ENCODE measurements at places on chromosomes 12 and 14.
A peak's percentile ranks its signal among the peaks of the same experiment; 100 is the strongest.

DNA sequence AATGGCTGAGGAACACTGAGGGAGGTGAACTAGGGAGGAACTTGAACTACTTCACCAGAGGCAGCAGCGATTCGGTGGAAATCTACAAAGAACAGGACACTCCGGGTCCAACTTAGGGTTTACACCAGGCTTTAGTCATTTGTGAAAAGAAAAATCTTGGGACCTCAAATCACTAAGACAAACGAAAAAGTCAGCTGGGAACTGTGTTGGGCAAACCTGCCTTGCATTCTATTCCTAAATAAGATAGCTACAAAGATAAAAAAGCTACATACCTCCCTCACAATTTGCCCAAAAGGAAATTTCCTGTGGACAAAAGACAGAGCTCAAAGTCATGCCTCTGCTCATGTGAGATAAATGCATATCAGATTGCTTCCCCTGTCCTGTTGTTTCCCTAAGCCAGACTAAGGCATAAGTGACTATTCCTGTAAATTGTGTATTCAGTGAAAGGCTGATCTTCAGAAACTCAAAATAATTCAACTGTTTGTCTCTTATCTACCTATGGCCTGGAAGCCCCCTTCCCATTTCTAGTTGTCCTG is 106.6 kb downstream of the APAF1 start:
- no peak for DNase-seq

GRCh38 chr14:92970271-92970670 is 47.3 kb downstream of the CHGA start:
- DNase-seq = no peak

DNA sequence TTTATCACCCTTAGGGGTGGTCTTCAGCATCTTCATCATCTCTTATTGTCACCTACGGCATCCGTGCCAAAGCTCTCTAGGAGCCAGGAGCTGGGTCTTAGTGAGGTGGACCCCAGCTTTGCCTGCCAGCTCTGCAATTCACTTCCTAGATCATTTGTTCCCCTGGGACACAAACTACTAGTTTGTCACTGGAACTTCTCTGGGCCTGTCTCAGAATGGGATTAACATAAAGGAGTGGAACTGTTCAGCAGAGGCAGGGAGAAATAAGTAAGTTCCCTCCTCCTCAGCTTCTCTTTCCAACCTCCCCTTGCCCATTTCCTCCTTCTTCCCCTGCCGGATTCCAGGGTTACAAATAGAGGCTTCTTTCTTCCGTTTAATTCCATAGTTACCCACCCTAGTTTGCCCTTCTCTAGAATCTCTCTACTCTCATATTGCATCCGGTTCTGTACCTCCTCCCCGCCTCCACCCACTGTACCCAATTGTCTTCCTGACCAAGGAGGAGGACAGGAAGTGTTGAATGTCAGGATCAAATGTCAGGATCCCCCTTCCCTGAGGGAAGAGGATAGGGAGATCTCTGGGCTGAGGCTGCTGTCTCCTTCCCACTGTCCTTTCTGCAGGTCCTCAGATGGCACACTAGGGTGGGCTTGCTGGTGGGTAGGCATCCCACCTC is 25.0 kb downstream of the LARP4 start:
- DNase-seq = no peak

DNA sequence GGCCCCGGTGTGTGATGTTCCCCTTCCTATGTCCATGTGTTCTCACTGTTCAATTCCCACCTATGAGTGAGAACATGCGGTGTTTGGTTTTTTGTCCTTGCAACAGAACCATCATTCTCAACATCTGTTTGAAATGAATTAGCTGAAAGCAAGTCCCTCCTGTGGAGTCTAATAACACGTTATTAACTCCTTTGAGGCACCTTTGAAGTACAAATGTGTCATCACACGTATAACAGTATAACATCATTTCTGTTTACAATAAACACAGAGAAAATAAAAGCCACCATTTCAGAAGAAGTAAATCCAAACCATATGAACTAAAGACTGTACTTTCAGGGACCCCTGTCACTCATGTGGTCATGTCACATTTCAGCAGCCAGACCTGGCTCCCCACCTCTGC is 198.5 kb downstream of the STXBP6 start:
- no peak for DNase-seq

DNA sequence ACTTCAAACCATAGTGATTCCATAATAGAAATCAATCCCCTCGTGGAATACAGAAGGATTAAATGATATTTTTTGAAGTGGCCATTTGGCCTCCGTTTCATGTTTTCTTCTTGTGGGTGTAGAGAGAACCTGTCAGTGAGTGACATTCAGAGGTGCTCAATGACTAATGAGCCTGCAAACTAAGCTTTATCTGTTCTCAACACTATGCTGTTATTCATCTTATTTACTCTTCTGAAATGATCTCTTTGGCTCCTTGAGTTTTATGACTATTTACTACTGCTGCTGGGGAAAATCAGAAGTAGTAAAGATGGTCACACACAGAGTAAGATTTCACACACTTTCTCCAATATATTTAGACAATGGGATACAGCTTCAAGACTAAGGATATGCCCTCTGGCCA is 30.4 kb downstream of the ATP2B1 start:
- DNase-seq = no peak

- no peak for DNase-seq
These were observed 1.7 kb downstream of the CDC42BPB start for GRCh38 chr14:103055695-103056094.

DNA sequence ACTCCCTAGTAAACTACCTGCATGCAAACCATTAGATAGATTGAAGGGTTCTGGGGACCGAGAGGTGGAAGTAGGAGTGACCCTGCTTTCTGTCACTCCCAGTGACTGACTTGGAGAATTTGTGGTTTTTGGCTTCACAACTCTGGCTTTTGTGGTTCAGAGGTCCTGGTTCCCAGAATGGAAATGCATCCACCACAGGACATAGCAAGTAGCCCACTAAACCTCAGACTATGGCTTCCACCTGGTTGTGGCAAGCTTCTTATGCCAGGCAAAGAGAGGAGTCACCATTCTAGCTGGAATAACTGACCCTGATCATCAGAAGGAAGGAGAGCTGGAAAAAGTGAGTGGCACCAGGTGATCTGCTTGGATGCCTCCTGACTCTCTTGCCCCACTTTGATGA is 162.4 kb upstream of the TMEM260 start:
- no peak for DNase-seq

DNA sequence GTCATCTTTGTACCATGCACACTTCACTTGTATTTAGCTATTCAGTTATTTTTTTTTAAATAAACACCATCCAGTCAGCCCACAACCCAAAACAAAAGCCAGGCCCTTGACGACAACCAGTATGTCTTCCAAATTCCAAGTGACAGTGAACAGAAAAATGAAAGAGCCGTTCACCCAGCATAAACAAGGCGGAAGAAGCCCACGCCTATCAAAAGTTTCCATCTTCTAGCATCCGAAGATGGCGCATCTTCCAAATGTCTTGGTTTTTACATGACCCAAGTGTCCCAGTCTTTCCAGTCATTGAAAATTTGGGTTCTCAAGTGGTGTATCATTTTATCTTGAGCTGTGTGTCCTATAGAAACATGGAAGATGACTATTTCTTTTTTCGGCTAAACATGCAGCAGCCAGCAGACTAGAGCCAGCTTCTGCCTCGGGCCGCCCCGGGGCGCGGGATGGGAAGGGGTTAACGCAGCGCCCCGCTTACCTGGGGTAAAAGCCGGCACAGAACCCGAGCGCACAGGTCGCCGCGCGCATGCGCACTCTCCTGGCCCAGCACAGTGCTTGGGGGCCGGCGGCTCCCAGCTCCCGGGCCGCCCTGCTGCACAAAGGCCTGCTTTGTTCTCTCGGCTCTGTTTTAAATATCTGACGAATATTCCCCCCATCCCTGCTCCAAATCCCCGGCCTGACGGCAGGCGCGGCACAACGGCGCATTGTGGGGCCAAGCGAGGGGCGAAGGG is 164.8 kb downstream of the ZFP36L1 start:
- DNase-seq = peak; percentile 86

GRCh38 chr14:100278702-100279101 is 27.5 kb downstream of the SLC25A29 start:
- peak; percentile 9 for DNase-seq

DNA sequence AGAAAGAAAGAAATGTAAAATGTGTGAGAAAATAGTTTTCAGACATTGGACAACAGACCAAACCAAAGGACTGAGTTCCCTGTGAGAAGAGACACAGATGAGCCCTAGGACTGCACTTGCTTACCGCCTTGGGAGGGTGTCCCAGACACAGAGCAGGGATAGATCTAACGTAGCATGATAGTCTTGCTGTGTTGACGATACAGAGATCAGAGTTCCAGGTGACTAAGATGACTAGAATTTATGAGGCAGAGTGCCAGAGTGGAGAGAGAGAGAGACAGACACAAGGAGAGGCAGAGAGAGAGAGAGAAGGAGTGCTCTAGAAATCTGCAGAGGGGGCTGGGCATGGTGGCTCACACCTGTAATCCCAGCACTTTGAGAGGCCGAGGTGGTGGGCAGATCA is 148.2 kb upstream of the LMNTD1 start:
- DNase-seq = no peak

DNA sequence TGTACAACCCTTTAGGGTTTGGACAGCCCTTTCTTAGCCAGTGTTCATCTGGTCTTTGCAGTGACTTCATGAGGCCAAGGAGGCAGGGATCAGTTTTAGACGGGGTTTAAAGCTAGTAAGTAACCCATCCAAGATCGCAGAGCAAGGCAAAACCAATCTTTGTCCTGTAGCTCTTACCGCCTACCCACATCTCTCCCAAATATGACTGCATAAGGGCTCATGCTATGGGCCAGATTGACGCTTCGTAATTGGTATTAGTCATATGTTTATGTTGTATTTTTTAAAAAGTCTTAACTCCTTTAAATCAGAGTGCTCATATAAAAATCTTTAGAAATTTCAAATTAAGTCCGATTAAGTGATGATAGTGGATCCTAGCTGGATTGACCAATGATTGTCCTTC is 3.7 kb upstream of the CLMN start:
- DNase-seq = no peak

GRCh38 chr12:27968972-27969623 is 3.4 kb downstream of the PTHLH start:
- DNase-seq = no peak

GRCh38 chr14:23162800-23163199 is 20.7 kb downstream of the SLC7A8 start:
- no peak for DNase-seq

DNA sequence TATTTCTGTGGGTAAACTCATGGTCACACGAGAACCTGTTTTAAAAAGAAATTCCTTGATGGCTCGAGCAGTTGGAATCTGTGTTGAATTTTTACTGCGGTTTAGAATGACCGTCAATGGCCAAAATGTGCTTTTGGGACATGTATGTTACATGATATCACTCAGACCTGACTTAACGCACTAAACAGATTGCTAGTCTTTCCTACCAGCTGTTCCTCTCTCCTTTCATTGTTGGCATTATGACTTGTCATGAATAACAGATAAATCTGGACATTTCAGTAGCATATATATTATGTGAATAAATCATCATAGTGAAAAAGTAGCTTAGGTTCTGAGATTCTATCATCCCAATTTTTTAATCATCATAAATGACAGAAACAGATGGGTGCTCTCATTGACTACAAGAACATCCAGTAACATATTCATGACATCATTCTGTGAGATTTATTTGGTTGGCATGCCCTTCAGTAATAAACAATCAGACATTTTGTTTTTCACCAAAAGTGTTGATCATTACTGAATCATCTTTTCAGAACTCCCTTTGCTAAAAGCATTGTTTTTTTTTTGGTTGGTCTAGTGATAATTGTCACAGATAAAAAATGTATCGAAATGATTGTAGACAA is 57.9 kb upstream of the NAV3 start:
- DNase-seq = no peak
